ENCODE measurements at places on chromosomes 6 and 20.

GRCh38 chr20:38881806-38882440 lies 44.3 kb upstream of the FAM83D start:
- no peaks in the 10 kb centered on the region for H3K27me3 ChIP-seq
- no peak overlapping the region for H3K4me3 ChIP-seq
- H3K4me1 ChIP-seq = peaks cover 24% of the 10 kb centered on the region
- H3K27ac ChIP-seq = no peak overlapping the region
- no peaks in the 10 kb centered on the region for H3K36me3 ChIP-seq

DNA sequence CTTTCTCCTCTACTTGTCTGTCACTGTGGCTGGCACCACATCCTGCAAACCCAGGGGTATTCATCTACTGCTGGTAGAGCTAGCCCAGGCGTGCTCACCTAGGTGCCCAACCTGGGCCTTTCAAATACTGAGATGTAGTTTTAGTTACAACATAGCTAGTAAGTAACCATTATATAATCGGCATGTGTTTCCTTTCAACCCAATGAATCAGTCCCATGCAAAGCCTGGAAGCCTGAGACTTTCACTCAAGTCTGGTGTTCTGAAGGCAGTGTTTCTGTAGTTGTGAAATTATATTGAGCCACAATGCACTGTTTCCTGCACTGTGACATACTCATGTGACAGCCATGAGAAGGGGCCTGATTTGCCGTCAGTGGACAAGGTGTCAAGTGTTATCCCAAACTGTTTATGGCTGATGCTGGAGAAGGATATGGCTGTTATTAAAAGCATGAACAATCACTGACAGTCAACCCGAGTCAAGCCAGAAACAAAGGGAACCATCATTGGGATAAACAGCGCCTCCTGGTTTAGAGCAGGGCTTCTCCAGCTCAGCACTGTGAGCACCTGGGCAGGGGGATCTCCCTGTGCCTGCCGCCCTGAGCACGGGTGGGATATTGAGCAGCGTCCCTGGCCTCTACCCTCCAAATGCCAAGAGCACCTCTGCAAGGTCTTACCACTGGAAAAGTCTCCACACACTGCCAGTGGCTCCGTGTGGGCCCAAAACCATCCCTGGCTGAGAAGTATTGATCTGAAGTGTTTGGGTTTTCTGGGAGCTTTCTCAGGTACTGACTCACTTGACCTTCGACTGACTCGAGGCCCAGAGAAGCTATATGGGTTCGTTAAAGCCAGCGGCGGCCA lies 1.6 kb downstream of the PSMA7 start:
- H3K27ac ChIP-seq = peak overlapping the region; percentile 72
- DNase-seq = peak; percentile 36
- peaks cover 40% of the 10 kb centered on the region for H3K36me3 ChIP-seq
- no peaks in the 10 kb centered on the region for H3K27me3 ChIP-seq
- H3K4me3 ChIP-seq = peak overlapping the region; percentile 17

- no peaks in the 10 kb centered on the region for H3K36me3 ChIP-seq
- no peaks in the 10 kb centered on the region for H3K4me1 ChIP-seq
- no peaks in the 10 kb centered on the region for H3K27me3 ChIP-seq
- H3K27ac ChIP-seq = no peak overlapping the region
- DNase-seq = no peak
These were observed 648.4 kb upstream of the EYS start for GRCh38 chr6:66355471-66355870.

GRCh38 chr6:167161851-167162467 lies 4.2 kb upstream of the GPR31 start:
- H3K27ac ChIP-seq = no peak overlapping the region

- H3K27ac ChIP-seq = no peak overlapping the region
- no peaks in the 10 kb centered on the region for H3K4me1 ChIP-seq
- no peaks in the 10 kb centered on the region for H3K36me3 ChIP-seq
- DNase-seq = no peak
These were observed 22.1 kb upstream of the ARHGAP18 start for GRCh38 chr6:129732034-129732433.

DNA sequence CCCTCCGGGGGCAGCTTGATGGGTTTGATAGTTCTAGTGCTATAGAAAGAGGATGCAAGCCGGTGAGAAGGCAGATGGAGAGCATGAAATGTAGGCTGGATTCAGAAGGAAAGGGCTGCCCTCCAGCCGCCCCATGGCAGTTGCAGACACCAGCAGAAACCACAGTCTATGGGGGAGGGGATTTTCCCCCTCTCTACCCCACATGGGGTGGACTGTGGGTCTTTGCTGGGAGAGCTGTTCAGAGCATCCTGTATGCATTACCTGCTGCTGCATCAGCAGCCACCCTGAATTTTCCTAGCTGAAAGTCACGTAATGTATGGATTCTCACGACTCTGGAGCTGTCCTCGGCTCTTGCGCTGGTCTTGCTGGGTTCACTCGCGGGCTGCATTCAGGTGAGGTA lies 48.8 kb upstream of the CST5 start:
- peak overlapping the region; percentile 32 for H3K4me3 ChIP-seq
- no peaks in the 10 kb centered on the region for H3K36me3 ChIP-seq

- H3K27ac ChIP-seq = no peak overlapping the region
- H3K27me3 ChIP-seq = no peaks in the 10 kb centered on the region
- DNase-seq = no peak
- H3K4me3 ChIP-seq = peak overlapping the region; percentile 75
These were observed 3.0 kb upstream of the FBXO9 start for GRCh38 chr6:53062169-53062539.

DNA sequence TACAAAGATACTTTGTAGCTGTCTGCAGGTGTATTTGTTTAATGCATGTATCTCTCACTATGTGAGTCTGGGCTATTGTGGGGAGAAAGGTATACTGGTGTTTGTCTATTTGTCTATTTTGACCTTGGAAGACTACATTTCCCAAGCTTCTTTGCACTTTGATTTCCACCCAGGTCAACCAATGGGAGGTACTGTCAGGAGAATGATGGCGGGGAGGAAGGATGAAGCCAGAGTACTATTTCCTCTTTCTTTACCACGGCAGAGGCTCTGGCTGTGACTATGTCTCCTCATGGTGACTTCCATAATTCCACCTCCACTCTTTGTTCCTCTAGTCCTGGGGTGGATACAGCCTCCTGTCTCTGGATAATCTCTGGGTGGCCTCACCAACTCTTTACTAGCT lies 23.1 kb downstream of the LBP start:
- H3K27ac ChIP-seq = no peak overlapping the region
- no peaks in the 10 kb centered on the region for H3K4me1 ChIP-seq
- no peak overlapping the region for H3K4me3 ChIP-seq
- no peaks in the 10 kb centered on the region for H3K36me3 ChIP-seq
- no peak for DNase-seq
- H3K27me3 ChIP-seq = no peaks in the 10 kb centered on the region

DNA sequence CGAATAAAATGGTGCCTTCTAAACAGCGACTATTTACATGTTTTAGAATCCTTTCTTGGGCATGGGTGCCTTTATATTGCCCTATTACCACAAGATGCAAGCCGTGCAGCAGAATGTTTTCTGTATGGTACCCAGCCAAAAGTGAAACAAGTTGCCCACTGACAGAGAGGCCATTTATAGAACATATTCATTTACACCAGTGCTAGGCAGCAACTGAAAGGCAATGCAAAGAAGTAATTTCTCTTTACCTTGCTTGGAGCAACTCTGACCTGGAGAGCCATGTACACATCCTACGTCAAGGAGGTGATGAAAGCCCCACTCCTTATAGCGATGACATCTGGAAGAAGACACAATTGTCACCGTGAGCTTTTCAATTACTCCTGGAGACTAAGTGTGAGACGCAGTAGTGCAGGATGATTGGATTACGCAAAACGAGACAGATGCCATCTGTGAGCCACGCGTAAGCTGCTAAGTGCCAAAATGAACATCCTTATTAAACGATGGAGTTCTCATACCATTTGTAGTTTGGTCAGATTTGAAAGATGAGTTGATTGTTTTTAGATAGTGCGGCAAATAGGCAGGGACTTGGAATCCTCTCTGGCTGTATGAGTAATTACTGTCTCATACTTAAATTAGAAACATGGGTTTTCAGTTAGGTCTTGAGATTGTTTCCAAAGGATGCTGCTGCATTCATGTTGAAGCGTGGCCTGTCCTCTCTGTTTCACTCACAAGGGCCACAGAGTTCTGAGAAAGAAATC lies at the start of gene TMEM244:
Gene TMEM244, minus strand, starts transcription at position 408 of the 758 bp plus-strand sequence. Its CDS starts 127 bp downstream, at position 281.
- no peaks in the 10 kb centered on the region for H3K36me3 ChIP-seq
- no peaks in the 10 kb centered on the region for H3K27me3 ChIP-seq
- peak within 1 kb of the TSS; percentile 7 for H3K27ac ChIP-seq
- no peak within 1 kb of the TSS for H3K4me3 ChIP-seq
- H3K4me1 ChIP-seq = no peaks in the 10 kb centered on the region

GRCh38 chr20:59625214-59625922 lies 21.0 kb downstream of the PHACTR3 start:
- no peaks in the 10 kb centered on the region for H3K36me3 ChIP-seq
- H3K27me3 ChIP-seq = no peaks in the 10 kb centered on the region
- no peak for DNase-seq
- H3K4me3 ChIP-seq = no peak overlapping the region
- no peak overlapping the region for H3K27ac ChIP-seq

GRCh38 chr20:45429618-45430017 lies 13.7 kb downstream of the PIGT start:
- peaks cover 8% of the 10 kb centered on the region for H3K4me1 ChIP-seq
- H3K36me3 ChIP-seq = peaks cover 2% of the 10 kb centered on the region
- no peak overlapping the region for H3K4me3 ChIP-seq
- no peak overlapping the region for H3K27ac ChIP-seq
- H3K27me3 ChIP-seq = no peaks in the 10 kb centered on the region
- no peak for DNase-seq

DNA sequence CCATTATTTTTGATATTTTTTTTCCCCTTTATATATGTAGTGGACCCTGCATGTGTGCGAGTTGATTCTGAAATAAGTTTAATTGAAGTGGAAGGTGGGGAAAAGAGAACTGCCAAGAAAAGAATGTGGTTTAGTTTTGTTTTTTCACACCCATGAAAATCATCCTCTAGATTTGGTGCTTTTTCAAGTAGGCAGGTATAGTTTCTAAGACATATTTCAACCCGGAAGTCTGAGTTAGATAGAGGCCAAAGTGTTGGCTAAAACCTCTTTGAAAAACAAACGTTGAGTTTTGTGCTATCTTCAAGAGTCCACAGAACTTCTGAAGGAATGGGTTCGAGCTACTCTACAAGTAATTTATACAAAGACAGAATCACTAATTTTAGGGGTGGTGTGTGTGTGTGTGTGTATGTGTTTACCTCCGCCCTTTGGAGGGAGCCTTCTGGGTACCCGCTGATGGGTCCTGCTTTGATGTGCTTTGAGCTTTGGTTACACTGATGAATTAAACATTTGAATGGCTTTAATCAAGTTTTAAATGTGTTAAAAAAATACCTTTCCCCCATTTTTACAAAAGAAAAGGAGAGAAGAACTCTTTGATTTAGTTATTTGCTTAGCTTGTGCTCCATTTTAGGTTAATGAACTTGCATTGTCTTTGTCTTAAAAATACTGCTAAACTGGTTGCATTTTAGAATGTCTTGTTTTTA lies 2.5 kb downstream of the RREB1 start:
- peak; percentile 29 for DNase-seq
- peak overlapping the region; percentile 74 for H3K27ac ChIP-seq
- H3K27me3 ChIP-seq = no peaks in the 10 kb centered on the region
- H3K4me3 ChIP-seq = peak overlapping the region; percentile 28

DNA sequence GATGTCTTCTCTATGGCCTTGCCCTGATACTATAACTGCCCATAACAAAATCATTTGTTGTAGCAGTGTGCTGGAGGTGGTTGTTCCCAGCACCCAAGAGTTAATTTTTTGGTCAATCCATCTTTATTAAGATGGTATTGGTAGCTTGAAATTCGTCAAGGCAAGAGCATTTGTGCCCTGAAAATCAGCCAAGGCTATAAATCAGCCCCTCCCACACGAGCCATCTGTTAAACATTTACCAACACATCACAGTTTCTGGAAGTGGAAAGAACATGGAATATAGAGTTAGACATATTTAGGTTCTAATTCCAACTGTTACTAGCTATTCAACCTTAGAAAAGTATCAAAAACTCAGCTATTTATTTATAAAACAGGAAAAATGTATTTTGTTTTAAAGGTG lies 888.4 kb upstream of the GJE1 start:
- no peak overlapping the region for H3K4me3 ChIP-seq
- H3K36me3 ChIP-seq = no peaks in the 10 kb centered on the region
- H3K27me3 ChIP-seq = no peaks in the 10 kb centered on the region
- no peak overlapping the region for H3K27ac ChIP-seq

GRCh38 chr20:5402903-5403531 lies 86.3 kb upstream of the PROKR2 start:
- no peaks in the 10 kb centered on the region for H3K27me3 ChIP-seq
- no peak overlapping the region for H3K27ac ChIP-seq
- H3K4me1 ChIP-seq = no peaks in the 10 kb centered on the region

GRCh38 chr20:35698298-35699126 lies 640 bp downstream of the NFS1 start:
- no peak for DNase-seq
- H3K27ac ChIP-seq = peak overlapping the region; percentile 94
- H3K4me3 ChIP-seq = peak overlapping the region; percentile 93
- peaks cover 2% of the 10 kb centered on the region for H3K36me3 ChIP-seq
- H3K4me1 ChIP-seq = peaks cover 21% of the 10 kb centered on the region

GRCh38 chr20:63351811-63352591 lies 9.1 kb downstream of the CHRNA4 start:
- no peak overlapping the region for H3K4me3 ChIP-seq
- H3K4me1 ChIP-seq = no peaks in the 10 kb centered on the region
- H3K36me3 ChIP-seq = no peaks in the 10 kb centered on the region
- no peak for DNase-seq
- no peak overlapping the region for H3K27ac ChIP-seq

DNA sequence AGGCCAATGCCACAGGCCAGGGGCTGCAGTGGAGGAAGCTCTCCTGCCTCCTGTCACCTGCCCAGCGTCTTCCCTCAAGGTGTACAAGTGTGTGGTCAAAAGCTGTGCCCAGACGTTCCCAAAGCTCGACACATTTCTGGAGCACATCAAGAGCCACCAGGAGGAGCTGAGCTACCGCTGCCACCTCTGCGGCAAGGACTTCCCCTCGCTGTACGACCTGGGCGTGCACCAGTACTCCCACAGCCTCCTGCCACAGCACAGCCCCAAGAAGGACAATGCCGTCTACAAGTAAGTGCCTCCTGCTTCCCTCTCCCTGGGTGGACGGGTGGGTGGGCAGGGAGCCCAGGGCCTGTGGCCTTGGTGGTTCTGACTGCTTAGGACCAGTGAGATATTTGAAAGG lies 38.2 kb downstream of the ZNF341 start:
- H3K27ac ChIP-seq = no peak overlapping the region
- DNase-seq = no peak
- no peaks in the 10 kb centered on the region for H3K4me1 ChIP-seq
- H3K27me3 ChIP-seq = no peaks in the 10 kb centered on the region
- H3K36me3 ChIP-seq = no peaks in the 10 kb centered on the region

- no peaks in the 10 kb centered on the region for H3K4me1 ChIP-seq
- no peak overlapping the region for H3K4me3 ChIP-seq
- no peaks in the 10 kb centered on the region for H3K36me3 ChIP-seq
- H3K27ac ChIP-seq = no peak overlapping the region
These were observed 36.3 kb downstream of the PDE10A start for GRCh38 chr6:165626711-165627110.

- no peaks in the 10 kb centered on the region for H3K36me3 ChIP-seq
- H3K27ac ChIP-seq = no peak overlapping the region
- no peak for DNase-seq
- no peak overlapping the region for H3K4me3 ChIP-seq
These were observed 427.9 kb downstream of the CD83 start for GRCh38 chr6:14545496-14545895.

- H3K27ac ChIP-seq = no peak overlapping the region
- no peak for DNase-seq
- no peak overlapping the region for H3K4me3 ChIP-seq
- H3K27me3 ChIP-seq = no peaks in the 10 kb centered on the region
These were observed 12.6 kb downstream of the GFOD1 start for GRCh38 chr6:13474787-13475186.
